Neuronal stem cell (in vitro differentiated cells): ENCODE measurements at places on chromosomes 5 and 9.

GRCh38 chr5:126469536-126470316 lies 46.5 kb downstream of the GRAMD2B start:
- no peak for DNase-seq

GRCh38 chr5:34598177-34598794 lies 57.8 kb upstream of the RAI14 start:
- no peak for DNase-seq

- DNase-seq: peak; percentile 71
These were observed 813 bp downstream of the HNRNPK start for GRCh38 chr9:83978992-83979811.

DNA sequence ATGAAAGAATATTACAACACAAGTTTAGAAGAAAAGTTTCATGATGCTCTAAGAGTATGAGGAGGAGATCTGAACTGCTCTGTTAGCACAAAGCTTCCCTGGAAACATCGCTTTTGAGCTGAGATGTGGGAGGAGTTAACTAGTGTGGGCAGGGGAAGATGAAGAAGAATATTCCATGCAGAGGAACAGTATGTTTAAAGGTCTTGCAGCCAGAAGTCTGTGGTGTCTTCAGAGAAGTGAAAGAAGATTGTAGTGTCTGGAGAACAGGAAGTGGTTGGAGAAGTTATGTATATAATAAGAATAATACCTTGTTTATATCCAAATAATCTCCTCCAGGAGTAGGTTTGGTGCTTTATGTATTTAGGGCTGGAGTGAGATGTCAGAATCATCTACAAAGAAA lies 406.7 kb downstream of the MAN2A1 start:
- DNase-seq: no peak

DNA sequence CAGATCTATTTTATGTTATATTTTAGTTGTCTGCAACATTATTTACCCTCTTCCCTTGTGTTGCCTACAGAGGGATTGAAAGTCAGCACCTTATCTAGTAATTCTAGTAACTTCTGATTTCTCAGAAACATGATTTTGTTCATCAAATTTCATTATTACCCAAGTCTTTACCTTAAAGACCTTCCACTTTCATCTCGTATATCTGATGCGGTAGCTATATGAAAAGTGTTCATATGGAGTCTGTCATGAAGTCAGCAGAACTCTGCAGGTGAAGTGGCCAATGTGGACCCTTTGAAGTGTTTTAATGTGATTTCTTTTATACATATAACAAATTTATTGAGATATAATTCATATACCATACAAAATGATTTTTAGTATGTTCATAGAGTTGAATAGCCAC lies 40.0 kb downstream of the SLC44A1 start:
- no peak for DNase-seq

DNA sequence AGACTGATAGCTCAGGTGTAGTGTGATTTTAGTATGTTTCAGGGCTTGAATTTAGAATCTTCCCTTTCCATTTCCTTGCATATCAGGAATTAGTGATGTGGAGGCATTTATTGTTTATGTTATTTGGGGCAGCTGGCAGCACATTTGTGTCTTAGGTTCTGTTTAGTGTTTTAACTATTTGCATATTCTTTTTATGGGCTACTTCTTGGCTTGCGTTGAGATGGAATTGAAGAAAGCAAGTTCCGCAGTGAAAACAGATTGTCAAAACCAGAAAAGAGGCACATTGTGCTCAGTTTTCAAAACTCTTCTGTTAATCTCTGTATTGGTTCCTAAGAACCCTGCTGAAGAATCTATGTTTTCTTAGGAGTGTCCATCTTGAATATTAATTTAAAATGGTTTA lies 80.3 kb downstream of the ZSWIM6 start:
- DNase-seq: no peak

GRCh38 chr9:91835632-91836031 lies 114.4 kb downstream of the ROR2 start:
- no peak for DNase-seq

- DNase-seq: no peak
These were observed 50.4 kb upstream of the SYNPO start for GRCh38 chr5:150589862-150590601.

DNA sequence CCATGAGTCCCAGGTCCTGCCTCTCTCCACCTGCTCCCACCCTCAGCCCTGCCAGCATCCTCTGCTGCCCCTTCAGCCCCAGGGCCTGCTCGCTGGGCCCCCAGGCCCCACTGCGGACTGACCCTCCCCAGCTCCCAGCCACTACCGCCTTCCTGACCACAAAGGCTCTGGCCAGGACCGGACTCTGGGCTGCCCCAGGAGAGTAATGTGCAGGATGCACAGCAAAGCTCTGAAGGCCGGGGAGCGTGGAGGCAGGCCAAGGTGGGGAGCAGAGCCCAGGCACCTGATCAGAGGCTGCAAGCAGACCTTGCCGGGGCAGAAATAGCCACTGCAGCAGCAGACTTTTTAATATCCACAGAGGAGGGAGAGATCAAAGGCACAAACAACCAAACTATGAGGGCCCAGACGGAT lies 27.9 kb downstream of the IPPK start:
- no peak for DNase-seq

- DNase-seq: no peak
These were observed 769.7 kb downstream of the TAF11L14 start for GRCh38 chr5:18403941-18404438.

DNA sequence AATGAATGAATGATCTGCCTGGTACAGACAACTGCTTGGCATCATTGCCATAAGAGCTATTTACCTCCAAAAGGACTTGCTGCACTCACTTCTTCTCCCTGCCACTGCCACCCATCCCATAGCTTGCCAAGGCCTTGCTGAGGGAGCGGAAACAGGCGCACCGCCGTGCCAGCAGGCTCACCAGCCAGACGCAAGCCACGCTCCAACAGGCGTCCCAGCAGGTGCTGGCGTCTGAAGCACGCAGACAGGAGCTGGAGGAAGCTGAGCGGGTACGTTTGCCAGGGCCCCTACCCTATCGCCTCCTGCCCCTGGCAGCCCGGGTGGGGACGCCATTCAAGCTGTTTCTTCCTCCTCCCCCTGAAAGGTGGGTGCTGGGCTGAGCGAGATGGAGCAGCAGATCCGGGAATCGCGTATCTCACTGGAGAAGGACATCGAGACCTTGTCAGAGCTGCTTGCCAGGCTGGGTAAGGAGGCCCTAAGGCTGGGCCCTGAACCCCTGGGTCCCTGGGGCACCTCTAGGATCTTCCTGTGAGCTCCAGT lies 8.9 kb upstream of the AIF1L start:
- no peak for DNase-seq

GRCh38 chr5:90803876-90804275 lies 245.3 kb downstream of the ADGRV1 start:
- no peak for DNase-seq

- DNase-seq: no peak
These were observed 9.1 kb upstream of the PTGES start for GRCh38 chr9:129761901-129762369.

- no peak for DNase-seq
These were observed 45.2 kb upstream of the ANKRD31 start for GRCh38 chr5:75281716-75282465.

GRCh38 chr5:158880483-158881001 lies 219.2 kb downstream of the EBF1 start:
- no peak for DNase-seq

DNA sequence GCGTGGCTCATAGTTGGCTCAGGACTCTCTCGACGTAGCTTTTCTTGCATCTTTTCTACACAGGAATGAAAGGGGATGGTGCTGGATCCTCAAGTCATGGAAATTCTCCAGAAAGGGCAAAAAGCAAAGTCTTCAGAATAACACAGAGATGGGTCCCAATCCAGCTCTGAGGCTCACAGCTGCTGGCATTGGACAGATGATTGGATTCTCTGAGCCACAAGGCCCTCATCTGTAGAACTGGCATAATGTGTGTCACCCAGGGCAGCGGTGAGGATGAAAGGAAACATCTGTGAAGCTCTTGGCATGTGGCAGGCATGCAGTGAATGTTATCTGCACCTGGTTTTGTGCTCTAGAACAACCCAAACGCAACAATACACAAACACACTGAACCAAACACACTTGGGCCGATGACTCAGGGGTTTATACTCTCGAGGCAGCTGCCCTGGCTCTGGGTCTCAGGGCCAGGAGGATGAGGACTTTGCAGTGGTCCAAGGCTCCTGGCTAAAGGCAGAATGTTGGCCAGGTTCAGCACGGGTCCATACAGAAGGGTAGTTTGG lies 64.0 kb upstream of the UBTD2 start:
- DNase-seq: no peak

DNA sequence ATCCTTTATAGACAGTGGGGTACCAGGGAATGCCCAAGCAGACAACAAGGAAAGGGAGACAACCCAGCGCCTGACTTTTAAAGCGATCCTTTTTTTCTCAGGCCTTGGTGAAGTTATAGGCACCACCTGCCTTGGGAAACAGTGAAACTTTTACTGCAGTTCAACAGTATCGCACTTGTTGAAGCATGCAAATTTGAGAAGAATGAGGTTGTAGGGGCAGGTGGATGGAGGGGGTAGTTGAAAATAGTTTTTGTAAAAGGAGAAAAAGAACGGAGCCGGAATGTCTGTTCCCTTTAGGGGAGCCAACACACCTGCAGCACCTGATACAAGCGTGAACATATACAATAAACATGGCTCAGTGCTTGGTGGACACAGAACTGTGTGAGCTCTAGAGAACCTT lies 190.2 kb upstream of the NR3C1 start:
- DNase-seq: no peak

- DNase-seq: no peak
These were observed 716.5 kb upstream of the C9orf72 start for GRCh38 chr9:28289746-28290145.

DNA sequence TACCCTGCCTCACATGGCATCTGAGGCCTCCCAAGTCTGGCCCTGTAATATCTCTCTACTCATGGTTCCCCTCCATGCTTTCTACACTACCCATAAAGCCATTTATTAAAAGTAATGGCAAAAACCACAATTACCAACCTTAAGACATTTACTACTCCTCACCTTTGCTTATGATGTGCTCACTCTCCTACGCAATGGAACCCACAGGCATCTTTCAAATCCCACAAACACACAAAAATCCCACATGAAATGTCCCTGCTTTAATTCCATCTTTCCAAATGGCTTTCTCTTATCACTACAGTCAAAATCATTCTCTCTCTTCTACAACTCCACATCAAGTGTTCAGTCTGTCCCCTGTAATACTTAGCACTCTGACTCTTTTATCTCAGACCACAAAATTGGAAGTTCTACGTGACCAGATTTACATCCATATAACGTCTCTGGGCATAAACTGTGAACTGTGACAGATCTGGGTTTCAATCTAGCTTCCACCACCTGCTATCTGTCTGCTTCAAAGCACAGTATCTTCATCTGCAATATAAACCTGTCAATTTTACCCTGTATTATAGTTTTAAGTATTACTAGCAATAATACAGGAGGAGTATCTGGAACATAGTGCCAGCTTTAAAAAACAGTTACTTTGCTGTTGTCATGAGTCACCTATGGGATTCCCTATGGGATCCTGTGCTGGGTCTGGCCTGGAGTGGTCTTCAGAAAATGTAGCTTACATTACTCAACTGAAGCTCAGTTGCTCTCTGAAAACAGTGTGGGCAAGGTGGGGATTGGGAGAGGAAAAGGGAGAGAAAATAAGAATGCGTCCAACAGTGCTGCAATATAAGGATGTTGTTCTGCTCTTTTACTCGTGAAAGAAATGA lies 137.1 kb upstream of the TRIM32 start:
- DNase-seq: no peak

DNA sequence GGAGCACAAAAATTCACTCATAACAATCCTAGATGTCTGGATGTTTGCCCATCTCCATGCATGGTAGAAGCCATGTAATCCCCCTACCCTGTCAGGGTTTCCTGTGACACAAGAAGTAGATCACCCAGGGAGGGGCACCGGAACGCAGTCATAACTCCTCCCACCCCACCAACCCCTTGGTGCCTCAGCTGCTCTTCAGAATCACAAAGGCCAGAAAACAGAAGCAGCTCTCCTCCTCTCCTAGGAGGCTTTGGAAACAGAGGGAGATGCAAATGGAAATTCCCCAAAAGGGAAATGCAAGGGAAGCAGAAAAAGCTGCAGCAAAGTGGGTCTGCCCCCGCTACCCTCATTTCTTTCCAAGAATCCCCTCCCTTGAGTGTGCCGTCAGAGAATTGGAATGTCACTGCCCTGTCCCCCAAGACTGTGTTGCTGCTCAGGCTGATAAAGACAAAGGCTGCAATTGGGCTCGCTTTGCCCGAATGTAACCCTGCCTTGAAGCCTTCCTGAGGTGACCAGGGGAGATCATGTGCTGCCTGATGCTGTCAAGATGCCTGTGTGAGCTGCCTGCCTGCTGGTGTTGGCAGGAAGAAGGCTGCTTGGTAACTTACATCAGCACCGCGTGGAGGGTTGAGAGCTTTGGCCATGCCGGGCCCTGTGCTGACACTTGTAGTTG lies 65.5 kb upstream of the ABCA1 start:
- DNase-seq: peak; percentile 87

- DNase-seq: no peak
These were observed 75.3 kb upstream of the IL12B start for GRCh38 chr5:159405611-159406031.

- DNase-seq: no peak
These were observed 5.9 kb upstream of the EGR1 start for GRCh38 chr5:138459311-138459933.

DNA sequence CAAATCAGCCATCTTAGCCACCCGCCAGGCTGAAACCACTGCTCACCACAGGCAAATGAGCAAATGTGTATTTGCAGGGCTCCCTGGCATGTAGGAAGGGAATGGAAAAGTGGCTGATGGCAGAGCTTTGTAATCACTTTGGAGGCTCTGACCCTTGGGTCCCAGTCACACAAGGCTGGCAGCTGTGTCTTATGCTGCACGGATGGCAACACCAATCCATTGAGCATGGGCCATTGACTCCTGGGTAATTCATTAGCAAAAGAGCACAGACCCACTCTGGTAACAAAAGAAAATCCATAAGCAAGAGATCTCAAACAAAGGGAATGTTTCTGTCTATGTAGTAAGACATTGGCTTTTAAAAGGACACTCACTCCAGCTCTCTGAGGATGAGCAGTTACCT lies 57.6 kb downstream of the SPOCK1 start:
- DNase-seq: no peak

- no peak for DNase-seq
These were observed 296.3 kb downstream of the ADAMTS6 start for GRCh38 chr5:65185468-65185867.

DNA sequence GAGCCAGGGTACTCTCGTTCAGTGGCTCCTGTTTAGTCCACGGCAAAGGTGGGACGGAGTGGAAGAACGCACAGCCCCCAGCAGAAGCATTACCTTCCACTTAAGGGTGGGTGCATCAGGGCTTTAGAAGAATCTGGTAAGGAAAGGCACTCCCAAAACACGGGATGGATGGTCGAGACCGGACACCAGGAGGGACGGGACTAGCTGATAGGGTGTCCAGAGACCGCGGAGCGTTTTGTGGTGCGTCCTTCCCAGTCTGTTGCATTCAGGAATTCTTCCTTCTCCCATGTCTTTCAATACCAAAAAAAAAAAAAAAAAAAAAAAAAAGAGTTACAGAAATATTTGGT lies 545 bp upstream of the CTSV start:
- no peak for DNase-seq

GRCh38 chr9:133004091-133004998 lies 25.9 kb downstream of the GFI1B start:
- no peak for DNase-seq

GRCh38 chr9:105055917-105056316 lies 128.0 kb upstream of the ABCA1 start:
- DNase-seq: no peak

GRCh38 chr5:81805086-81805485 lies 54.2 kb upstream of the SSBP2 start:
- no peak for DNase-seq

GRCh38 chr9:89361031-89361430 lies 42.7 kb downstream of the SECISBP2 start:
- no peak for DNase-seq
